ENCODE measurements at places on chromosomes 4 and X.
A peak's percentile ranks its signal among the peaks of the same experiment; 100 is the strongest.

DNA sequence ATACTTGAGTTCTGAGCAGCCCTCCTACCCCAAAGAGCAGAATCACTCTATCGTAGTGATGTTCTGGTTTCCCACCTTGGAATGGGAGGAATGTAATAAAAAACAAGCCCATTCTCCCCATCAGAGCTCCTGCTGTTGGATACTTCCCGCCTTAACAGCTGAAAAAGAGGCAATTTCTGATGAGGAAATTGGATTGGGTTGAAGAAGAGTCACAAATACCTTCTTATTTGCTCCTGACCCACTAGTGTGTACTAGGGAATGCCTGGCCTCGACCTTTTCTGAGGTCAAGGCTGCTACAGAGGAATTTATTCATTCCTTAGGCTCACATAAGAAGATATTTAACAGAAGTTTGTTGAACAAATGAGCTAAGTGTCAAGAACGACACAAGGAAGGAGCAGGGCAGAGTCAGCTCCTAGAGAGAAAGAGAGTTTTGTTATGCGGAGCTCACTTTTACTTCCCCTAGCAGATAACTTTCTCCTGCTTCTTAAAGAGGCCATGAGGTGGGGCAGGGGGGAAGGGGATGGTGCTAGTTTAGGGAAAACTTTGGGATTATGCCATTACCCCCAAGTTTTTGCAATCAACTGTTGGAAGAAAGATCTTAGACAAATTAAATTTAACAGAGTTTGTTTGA is 273.8 kb upstream of the CLNK start:
- H3K36me3 ChIP-seq: no peaks in the 10 kb centered on the region
- no peak overlapping the region for H3K4me3 ChIP-seq

DNA sequence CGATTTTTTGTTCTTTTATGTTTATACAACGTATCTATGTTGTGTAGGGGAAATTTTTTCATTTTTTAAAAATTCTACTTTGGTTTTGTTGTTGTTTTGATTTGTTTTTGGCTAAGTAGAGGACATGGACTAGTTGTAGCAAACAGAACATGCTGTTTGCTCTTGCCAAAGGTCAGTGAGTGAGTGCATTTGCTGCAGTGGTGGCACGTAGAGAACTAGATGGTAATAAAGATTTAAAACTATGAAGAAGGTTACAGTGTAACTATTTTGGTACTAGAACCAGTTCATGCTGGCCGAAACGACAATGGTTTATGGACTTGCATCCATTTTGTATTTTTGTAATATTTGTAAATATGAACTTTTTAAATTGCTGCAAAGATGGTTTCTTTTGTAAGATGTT is 1.9 kb upstream of the SCML1 start:
- peak overlapping the region; percentile 95 for H3K27ac ChIP-seq
- no peak overlapping the region for H3K4me3 ChIP-seq
- DNase-seq: peak; percentile 54
- no peaks in the 10 kb centered on the region for H3K36me3 ChIP-seq
- no peaks in the 10 kb centered on the region for H3K27me3 ChIP-seq
- no peaks in the 10 kb centered on the region for H3K4me1 ChIP-seq

GRCh38 chr4:186204103-186204559 is 12.8 kb downstream of the CYP4V2 start:
- no peaks in the 10 kb centered on the region for H3K27me3 ChIP-seq
- H3K4me3 ChIP-seq: peak overlapping the region; percentile 13
- H3K4me1 ChIP-seq: peaks cover 2% of the 10 kb centered on the region
- H3K27ac ChIP-seq: peak overlapping the region; percentile 48

GRCh38 chr4:61501812-61502211 is 301.7 kb downstream of the ADGRL3 start:
- H3K36me3 ChIP-seq: no peaks in the 10 kb centered on the region
- no peak overlapping the region for H3K4me3 ChIP-seq
- no peaks in the 10 kb centered on the region for H3K27me3 ChIP-seq
- DNase-seq: no peak
- no peak overlapping the region for H3K27ac ChIP-seq

- no peak for DNase-seq
- no peaks in the 10 kb centered on the region for H3K4me1 ChIP-seq
- H3K27me3 ChIP-seq: no peaks in the 10 kb centered on the region
- no peak overlapping the region for H3K27ac ChIP-seq
Measured at GRCh38 chr4:176150704-176151103, 44.7 kb downstream of the SPATA4 start.

- H3K4me3 ChIP-seq: no peak overlapping the region
- no peak overlapping the region for H3K27ac ChIP-seq
- H3K36me3 ChIP-seq: peaks cover 6% of the 10 kb centered on the region
- DNase-seq: no peak
- no peaks in the 10 kb centered on the region for H3K27me3 ChIP-seq
Measured at GRCh38 chr4:108637856-108638255, 12.5 kb upstream of the OSTC start.

DNA sequence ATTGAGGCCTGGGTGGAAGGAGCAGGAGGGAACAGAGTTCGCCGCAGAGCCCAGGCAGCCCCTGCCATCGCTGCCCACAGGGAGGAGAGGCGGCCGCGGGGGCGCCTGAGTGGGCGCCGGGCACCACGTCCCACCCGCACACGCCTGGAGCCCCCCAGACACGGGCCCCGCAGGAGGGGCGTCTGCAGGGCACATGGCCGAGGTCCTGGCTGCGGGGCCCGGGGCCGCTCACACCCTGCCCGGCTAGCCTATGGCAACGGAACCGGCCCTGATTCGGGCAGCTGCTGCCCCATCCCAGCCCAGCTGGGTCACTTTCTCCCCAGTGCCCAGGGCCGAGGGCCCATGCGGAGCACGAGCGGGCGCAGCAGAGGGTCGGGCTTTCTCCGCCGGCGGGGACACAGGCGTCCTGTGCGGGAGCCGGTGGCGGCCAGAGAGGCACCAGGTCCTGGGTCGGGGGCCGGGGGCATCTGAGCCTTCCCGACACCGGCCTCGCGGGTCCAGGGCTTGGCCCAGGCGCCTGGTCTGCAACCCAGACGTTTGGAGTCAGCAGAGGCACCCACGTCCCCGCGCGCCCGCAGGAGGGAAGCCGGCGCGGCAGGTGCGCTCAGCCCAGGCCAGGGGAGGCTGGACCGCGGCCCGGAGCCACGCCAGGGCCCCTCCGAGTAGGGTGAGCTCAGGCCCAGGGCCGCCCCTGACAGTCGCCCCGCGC is 91.2 kb downstream of the FAM53A start:
- H3K4me3 ChIP-seq: no peak overlapping the region
- H3K4me1 ChIP-seq: no peaks in the 10 kb centered on the region
- H3K27me3 ChIP-seq: peaks cover 6% of the 10 kb centered on the region

GRCh38 chr4:70892086-70892769 is 9.9 kb upstream of the MOB1B start:
- no peaks in the 10 kb centered on the region for H3K4me1 ChIP-seq
- no peak overlapping the region for H3K27ac ChIP-seq
- DNase-seq: no peak
- no peak overlapping the region for H3K4me3 ChIP-seq
- H3K27me3 ChIP-seq: no peaks in the 10 kb centered on the region

DNA sequence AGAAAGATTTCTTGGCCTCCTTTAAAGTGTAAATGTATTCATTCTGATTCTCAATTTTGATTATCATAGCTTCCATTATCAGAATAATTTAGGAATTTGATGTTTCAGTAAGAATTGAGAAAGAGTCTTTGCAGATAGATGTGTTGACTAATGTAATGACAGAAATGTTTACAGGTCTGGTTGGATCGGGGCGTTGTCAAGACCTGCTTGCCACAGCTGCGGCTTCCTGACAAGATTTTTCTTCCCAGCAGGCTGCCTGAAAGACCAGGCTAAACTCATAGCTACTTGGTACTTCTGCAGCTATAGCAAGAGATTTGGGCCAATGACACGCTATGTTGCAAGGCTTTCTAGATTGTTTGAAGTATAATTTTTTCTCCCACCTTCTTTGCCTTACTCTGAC is 91.5 kb upstream of the ANKRD50 start:
- DNase-seq: no peak
- H3K4me1 ChIP-seq: no peaks in the 10 kb centered on the region
- no peak overlapping the region for H3K27ac ChIP-seq
- no peak overlapping the region for H3K4me3 ChIP-seq

- peak; percentile 78 for DNase-seq
- H3K36me3 ChIP-seq: no peaks in the 10 kb centered on the region
- H3K27me3 ChIP-seq: no peaks in the 10 kb centered on the region
- H3K4me1 ChIP-seq: no peaks in the 10 kb centered on the region
- no peak overlapping the region for H3K27ac ChIP-seq
- H3K4me3 ChIP-seq: no peak overlapping the region
Measured at GRCh38 chrX:103552236-103552635, 32.9 kb upstream of the RAB40A start.

DNA sequence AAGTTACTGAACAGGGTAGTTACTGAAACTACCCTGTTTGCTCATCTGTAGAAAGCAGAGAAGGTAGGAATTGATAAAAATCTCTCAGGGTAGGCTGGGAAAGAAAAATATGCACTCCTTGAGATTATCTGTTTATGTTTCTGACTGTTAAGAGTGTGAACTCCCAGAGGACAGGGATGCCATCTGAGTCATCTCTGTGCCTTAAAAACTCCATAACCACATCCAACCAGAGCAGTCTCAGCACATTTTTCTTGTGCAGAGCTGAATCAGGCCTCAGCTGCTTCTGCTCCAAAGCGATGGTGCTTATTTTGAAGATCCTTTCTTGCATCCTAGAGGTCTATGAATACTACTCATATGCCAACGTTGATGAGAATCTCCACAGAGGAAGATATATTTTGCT is 9.9 kb downstream of the CENPVL3 start:
- no peaks in the 10 kb centered on the region for H3K36me3 ChIP-seq
- DNase-seq: no peak
- H3K4me3 ChIP-seq: no peak overlapping the region
- H3K27me3 ChIP-seq: no peaks in the 10 kb centered on the region
- no peaks in the 10 kb centered on the region for H3K4me1 ChIP-seq
- H3K27ac ChIP-seq: no peak overlapping the region

DNA sequence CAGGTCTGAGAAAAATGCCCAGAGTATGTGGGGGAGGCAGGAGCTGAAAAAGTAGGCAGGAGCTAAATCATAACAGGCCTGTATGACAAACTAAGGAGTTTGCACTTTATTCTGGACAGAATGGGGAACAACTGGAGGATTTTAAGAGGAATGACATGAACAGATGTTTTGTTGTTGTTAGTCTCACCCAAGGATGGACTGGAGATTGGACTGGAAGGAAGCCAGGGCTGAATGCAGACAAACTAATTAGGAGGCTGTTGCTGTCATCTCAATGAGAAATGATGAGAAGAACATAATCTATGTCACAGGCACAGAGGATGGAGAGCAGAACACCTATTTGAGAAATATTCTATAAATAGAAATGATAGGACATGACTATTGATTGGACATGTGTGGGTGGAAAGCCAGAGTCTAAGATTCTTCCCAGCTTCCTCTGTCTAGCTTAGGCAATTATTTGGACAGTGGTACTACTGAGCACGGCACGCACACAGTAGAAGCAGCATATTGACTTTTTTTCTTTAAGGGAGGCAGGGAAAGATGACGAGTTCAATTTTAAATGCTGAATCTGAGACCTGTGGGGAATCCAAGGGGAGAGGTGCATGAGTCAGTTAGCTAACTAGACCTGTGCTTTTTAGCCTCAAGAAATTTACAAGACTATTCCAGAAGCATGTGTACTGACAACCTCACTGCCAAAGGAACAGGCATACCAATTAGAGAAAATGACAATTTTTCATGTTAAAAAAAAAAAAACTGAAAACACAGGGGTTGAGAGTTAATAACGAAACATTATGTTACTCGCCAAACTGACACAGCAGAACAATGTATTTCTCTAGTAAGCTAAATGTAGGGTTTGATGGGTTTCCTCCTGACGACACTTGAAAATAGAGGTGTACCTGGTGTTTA is 963 bp upstream of the USO1 start:
- no peaks in the 10 kb centered on the region for H3K27me3 ChIP-seq
- peak; percentile 19 for DNase-seq
- peak overlapping the region; percentile 24 for H3K4me3 ChIP-seq
- H3K36me3 ChIP-seq: no peaks in the 10 kb centered on the region

DNA sequence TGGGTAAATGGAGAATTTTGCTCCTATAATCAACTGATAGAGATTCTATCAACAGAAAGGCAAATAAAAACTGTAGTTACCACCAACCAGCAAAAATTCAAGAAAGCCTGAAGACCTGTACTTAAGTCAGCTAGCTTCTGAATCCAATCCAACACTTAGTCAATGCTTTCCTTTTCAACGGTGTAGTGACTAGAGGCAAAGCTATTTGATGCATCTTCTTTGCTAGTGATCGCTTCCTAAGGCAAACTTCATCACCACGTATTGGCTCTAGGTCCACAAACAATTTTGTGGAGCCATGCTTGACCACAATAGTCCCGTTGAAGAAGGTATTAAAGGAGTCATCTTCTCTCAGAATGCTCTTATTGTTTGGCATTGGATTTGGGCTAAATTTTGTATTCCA is 25.0 kb upstream of the UBA6 start:
- no peak for DNase-seq
- no peak overlapping the region for H3K4me3 ChIP-seq
- no peaks in the 10 kb centered on the region for H3K27me3 ChIP-seq

DNA sequence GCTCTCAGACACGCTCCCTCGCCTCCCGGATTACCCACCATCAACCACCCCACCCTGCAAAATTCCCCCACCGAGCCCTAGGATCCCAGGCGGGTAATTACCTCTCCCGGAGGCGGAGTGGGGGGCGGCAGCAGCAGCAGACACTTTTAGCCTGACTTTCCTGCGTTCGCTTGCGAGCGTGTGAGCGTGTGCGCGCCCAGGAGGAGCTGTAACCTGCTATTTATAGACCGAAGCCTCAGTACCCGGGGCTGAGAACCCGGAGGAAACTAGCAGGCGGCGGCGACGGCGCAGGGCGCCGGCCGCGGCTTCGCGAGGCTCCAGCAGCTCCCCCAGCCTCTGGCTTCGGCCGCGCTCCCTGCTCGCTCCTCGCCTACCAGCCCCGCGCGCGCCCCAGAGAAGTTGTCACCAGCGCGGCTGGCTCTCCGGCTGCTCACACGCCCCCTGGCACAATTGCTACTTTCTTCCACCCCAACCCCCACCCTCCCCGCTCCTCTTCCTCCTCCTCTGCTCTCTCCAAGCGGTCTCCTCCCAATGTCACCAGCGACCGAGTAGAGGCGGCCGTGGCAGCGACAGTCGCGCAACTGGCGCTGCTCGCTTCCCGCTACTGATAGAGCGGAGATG is at the start of gene INPP4B:
INPP4B (minus strand) TSS at position 194 of the 621 bp plus-strand sequence.
- no peaks in the 10 kb centered on the region for H3K36me3 ChIP-seq
- H3K4me3 ChIP-seq: peak within 1 kb of the TSS; percentile 68
- H3K27ac ChIP-seq: no peak within 1 kb of the TSS
- H3K4me1 ChIP-seq: peaks cover 3% of the 10 kb centered on the region
- H3K27me3 ChIP-seq: no peaks in the 10 kb centered on the region
- DNase-seq: peak; percentile 44

- no peak overlapping the region for H3K4me3 ChIP-seq
- H3K27me3 ChIP-seq: no peaks in the 10 kb centered on the region
- no peaks in the 10 kb centered on the region for H3K36me3 ChIP-seq
- peak; percentile 43 for DNase-seq
Measured at GRCh38 chr4:152640058-152640921, 39.5 kb downstream of the TMEM154 start.

GRCh38 chr4:165461159-165461821 is 82.5 kb downstream of the CPE start:
- no peak for DNase-seq
- no peak overlapping the region for H3K27ac ChIP-seq
- H3K4me1 ChIP-seq: no peaks in the 10 kb centered on the region
- H3K4me3 ChIP-seq: no peak overlapping the region
- H3K36me3 ChIP-seq: no peaks in the 10 kb centered on the region

GRCh38 chr4:7908668-7909067 is 31.0 kb downstream of the AFAP1 start:
- no peaks in the 10 kb centered on the region for H3K27me3 ChIP-seq
- H3K27ac ChIP-seq: no peak overlapping the region
- peaks cover 2% of the 10 kb centered on the region for H3K36me3 ChIP-seq
- no peak for DNase-seq
- peaks cover 2% of the 10 kb centered on the region for H3K4me1 ChIP-seq
